Effector memory CD8-positive, alpha-beta T cell (primary cell): ENCODE measurements at places on chromosomes 1 and 21.
A peak's percentile ranks its signal among the peaks of the same experiment; 100 is the strongest.

DNA sequence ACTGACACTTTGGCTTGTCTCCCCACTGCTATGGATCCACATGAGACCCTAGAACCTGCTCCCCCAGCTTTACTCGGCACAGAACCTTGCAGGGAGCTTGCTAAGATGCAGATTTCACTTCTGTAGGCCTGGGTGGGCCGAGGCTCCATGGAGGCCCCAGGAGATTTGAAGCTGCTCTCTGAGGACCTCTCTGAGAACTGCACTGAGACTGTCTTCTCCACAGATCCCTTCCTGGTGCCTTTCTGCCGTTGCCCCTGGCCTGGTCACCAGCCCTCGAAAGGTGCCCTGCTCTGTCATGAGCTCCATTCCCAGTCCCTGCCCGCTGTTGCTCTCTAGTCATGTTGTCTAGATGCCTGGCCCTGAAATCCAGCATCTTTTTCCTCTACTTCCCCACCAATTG is 588.4 kb downstream of the AJAP1 start:
- no peak for DNase-seq

DNA sequence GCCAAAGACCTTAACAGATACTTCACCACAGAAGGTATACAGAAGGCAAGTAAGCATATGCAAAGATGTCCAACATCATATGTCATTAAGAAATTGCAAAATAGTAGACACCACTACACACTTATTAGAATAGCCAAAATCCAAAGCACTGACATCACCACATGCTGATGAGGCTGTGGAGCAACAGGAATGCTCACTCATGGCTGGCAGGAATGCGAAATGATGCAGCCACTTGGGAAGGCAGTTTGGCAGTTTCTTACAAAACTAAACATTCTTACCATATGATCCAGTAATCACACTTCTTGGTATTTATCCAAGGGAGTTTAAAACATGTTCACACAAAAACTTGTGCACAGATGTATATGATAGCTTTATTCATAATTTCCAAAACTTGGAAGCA is 261.2 kb upstream of the AJAP1 start:
- DNase-seq, result no peak

DNA sequence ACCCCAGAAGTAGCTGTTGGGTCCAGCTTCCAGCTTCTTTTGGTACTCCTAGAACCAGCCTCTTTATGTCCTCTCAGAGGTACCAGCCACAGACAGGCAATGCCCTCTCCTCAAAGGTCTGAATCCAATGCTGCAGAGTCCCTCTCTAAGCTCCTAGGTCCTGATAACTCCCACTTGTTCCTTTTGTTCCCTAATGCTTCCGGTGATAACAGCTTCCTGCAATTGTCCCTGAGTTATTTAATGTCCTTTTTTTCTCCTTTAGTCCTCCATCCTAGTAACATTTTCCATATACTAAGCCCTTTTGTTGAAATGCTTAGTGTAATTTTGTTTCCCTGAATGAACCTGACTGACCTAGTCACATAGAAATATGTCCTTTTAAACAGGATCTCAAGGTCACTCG is 201.7 kb upstream of the BEND5 start:
- no peak for DNase-seq

DNA sequence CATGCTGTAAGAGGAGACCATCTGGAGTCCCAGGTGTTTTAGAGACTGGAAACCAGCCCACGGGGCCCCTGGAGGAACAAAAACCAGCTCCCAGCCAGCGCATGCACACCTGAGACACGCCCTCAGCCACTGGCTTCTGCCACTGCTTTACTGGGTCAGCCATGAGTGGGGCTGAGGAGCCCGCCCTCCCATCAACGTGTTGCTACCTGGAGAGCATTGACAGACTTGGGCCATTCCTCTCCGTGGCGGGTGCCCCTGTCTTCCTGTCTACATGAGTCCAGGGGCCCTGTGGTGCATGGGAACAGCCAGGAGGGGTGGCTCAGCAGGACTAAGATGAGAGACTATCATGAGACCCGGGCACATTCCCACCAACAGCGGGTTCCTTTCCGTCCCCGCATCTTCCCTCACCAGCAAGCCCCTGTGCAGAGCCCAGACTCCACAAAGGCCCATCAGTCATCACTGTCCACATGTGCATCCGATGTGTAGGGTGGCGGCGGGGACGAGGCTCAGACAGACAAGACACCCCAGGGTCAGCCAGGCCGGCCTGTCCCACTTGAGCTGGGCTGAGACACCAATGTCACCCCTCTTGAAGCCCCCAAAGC is 45.4 kb upstream of the POFUT2 start:
- no peak for DNase-seq

DNA sequence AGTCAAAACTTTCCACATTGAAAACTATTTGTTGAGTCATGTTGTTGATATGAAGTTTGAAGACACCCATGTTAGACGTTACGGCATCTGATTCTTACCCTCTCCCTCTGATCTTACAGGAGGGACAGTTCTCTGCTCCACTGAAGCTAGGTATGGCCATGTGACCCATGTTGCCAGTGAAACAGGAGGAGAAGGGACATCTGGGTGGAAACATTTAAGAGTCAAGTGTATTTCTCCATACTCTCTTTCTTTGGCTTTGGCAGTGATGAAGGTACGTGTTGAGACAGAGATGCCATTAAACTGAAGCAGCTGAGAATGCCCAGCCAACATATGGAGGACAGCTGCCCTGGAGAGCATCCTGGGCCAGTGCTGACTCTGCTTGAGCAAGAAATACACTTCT is 198.4 kb upstream of the PTGFR start:
- DNase-seq, result no peak

DNA sequence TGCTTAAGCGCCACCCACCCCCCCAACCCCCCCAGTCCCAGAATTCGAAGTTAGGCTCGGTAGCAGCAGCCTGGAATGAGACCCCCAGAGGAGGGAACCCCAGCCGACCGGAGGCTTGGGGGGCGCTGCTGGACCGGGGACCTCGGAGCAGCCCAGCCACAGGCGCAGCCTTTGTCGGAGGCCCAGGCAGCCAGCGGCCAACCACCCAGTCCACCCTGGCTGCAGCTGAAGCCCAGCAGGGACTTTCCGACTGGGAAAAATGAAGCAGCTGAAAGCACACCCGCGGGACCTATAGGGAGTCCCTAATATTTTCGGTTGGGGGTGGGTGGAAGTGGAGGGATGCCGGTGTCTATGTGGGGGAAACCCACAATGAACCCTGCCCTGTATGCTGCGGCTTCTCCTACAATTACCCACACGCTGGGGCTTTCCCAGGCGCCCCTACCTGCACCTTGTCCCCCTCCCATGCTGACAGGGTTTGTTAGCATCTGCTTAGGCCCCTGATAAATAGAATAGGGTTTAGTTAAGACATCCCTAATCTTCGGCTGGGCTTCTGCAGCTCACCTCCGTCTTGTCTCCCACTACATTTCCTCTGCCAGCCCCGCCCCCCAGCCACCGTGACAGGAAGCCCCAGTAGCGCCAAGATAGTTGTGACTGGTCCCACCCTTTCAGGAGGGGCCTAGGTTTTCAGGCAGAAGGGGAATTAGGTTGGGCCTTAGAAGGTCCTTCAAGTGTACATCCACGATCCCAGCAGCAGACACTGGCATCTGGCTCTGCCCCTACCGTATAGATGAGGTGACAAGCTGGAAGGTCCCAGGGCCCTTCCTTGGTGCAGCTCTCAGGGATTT is 838 bp downstream of the CCDC28B start:
- peak; percentile 74 for DNase-seq

DNA sequence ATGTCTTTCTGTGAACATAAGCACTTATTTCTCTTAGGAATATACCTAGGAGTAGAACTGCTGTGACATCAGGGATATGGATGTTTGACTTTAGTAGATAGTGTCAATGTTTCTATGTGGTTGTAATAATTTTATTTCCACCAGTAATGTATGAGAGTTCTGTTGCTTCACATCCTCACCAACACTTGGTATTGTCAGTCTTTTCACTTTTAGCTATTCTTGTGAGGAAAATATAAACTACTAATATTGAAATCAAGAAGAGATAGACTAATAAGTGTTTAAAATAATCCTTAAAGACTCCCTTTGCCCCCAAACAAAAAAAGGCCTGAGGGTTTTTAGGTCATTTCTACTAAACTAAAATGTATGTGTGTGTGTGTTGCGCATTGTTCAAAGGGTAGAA is 2.7 kb upstream of the DMAP1 start:
- DNase-seq, result no peak

- no peak for DNase-seq
These were observed 155.3 kb upstream of the PKN2 start for GRCh38 chr1:88528792-88529191.

DNA sequence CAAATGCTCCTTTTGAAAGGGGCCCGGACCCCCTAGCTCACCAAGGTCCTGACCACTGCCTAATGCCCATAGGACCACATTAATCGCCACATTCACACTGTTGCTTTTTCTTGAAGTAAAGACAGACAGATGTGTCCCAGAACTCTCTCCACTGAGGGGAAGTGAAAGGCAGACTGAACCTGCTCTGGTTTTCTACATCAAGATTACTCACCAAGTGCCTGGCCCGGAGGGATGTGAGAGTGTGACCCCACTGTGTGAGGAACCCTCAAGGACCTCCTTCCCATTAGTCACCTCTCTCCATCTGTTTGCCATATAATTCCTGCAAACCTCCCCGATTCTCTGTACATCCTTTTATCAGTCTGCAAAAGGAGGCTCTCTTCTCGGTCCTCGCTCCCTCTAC is 381.5 kb downstream of the OMA1 start:
- DNase-seq, result no peak

DNA sequence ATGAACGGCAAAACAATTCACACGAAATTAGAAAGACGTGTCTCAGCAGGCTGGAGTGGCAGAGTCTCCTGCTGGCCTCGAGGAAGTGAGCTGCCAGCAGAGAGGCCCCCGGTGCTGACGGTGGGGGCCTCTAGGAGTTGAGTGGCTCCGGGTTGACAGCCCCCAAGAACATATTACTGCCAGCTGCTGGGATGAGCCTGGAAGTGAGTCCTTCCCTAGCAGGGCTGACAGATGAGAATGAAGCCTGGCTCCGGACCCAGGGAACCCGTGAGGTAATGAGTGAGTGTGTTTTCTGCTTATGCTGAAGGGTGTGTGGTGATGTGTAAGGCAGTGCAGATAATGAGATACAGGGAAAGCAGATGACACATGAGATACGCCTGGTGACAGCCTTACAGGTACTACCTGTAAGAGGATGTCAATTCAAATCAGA is 23.5 kb upstream of the LRRC47 start:
- DNase-seq, result no peak

DNA sequence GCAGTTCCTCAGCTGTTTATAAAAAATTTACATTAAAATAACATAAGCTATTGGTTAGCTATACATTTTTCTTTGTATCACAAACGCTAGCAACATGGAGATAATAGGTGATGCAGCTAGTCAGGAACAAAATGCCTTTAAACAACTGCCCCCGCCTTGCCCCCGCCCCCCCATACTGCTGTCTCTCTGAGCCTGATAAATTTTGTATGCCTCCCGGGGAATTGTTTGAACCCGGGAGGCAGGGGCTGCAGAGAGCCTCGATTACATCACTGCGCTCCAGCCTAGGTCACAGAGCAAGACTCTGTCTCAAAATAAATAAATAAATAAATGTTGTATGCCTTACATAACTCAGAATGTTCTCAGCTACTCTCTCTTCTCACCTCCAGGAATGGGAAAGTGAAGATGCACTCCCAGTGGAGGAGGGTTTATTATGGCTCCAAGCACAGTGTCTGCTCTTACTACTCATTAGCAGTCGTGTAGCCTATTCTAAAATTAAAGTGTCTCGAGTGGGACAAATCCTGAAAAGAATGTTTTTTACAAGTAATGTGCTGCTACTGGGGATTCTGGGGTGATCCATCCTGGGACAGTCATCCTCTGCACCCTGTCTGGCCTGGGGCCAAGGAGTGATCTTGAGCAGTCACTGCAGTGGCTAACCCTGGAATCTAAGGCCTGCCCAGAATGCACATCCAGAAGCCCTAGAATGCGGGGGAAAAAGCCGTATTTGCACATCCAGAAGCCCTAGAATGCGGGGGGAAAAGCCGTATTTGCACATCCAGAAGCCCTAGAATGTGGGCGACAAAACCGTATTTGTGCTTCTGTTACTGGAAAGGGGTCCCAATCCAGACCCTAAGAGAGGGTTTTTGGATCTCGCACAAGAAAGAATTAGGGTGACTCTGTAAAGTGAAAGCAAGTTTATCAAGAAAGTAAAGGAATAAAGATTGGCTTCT is 39.4 kb upstream of the ZNF496 start:
- no peak for DNase-seq

DNA sequence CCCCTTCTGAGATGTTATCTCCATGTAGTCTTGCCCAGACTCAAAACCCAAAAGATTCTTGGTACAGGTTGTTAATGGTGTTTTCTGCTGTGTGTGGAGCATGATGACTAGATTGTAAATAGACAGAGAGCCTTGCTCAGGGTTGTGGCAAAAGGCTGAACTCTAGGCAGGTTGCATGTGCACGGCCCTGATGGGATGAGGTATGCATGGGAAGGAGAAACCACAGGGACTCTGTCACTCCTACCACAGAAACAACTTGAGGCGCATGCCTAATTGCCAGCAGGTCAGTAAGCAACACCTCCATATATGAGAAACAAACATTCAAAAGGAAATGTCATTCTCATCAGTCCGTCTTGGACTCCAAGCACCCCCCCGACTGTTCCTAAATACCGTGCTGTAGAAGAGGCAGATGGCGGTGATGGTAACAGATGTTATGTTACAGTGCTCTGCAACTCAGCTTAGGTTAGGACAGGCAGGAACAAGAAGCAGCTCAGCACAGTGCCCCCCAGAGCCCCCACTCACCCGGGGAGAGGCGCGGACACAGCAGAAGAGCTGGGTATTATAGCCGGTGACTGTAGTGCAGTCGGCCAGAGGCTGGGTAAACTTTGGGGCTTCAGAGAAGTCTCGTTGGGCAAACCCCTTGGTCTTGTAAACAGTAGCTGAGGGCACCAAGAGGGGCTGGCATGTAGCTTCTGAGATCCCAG is 10.9 kb downstream of the MYBPHL start:
- DNase-seq, result no peak

- DNase-seq, result no peak
These were observed 218.2 kb downstream of the NRIP1 start for GRCh38 chr21:14846621-14847020.

- DNase-seq, result peak; percentile 27
These were observed 1.1 kb upstream of the RPRD2 start for GRCh38 chr1:150362721-150363425.

GRCh38 chr1:62364721-62365120 is 45.5 kb upstream of the KANK4 start:
- DNase-seq, result no peak

DNA sequence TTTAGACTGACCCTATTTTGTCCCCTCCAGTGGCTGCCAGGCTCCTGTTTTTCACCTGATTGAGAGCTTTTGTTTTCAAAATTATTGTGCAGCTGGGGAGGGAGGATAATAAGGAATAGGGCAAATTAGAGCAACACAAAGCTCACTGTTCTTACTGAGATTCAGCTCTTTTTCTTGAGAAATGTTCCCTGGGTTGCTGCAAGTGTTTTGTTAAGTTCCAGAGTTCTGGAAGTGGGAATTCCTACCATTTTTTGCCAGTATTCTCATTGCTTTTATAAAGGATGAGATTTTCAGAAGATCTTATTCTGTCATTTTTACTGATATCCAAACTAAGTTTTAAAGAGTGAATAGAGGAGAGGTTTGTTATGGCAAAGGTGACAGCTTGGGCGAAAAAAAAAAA is 417.7 kb downstream of the SIPA1L2 start:
- no peak for DNase-seq
